ENCODE measurements at places on chromosomes 3 and 15.

DNA sequence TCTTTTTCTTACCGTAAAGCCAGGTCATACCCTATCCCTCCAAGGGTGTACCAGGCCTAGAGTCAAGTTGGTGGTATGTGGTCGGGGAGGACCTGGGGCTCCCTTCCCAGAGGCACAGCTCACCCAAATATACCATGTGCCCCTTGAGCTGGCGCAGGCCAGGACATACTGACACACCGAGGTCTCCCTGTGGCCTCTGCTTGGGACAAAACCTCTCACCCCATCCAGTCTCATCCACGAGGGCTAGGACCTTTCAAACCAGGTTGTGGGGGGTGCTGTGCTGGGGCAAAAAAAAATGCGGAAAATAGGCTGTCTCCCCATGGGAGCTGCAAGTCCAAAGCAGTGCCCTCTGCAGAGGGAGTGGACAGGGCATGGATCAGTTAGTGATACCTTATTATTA, 22.8 kb downstream of the PTH1R start:
- no peak for DNase-seq

GRCh38 chr15:65344914-65345275, 32.9 kb downstream of the IGDCC3 start:
- DNase-seq = peak; percentile 8

DNA sequence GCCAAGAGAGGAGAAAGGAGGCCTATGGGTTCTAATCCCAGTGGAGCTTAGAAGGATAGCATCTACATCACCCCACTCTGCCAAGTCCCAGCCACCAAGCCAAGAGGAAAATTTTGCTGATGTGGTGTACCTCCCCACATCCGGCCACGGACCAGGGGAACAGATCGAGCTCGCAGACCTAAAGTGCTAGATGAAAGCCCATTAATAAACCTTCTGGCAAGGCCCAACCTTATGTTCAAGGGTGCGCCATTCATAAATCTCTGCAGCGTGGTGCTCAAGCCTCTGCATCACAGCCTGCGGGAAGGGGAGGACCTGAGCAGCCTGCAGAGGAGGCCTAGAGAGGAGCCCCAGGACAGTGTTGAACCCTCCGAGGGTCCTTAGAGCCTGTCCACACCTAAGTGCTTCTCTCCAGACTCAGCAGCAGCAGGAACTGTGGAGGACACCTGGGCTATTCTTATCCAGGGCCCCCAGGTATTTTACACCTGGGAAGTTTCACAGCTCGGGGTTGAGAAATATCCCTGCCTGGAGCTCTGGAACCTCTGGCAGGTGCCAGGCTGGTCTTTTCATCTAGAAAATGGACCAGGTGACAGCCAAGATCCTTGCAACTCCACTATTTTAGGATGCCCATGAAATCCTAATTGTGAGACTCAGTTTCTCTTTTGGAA, 68.0 kb downstream of the MRPL46 start:
- DNase-seq = no peak

DNA sequence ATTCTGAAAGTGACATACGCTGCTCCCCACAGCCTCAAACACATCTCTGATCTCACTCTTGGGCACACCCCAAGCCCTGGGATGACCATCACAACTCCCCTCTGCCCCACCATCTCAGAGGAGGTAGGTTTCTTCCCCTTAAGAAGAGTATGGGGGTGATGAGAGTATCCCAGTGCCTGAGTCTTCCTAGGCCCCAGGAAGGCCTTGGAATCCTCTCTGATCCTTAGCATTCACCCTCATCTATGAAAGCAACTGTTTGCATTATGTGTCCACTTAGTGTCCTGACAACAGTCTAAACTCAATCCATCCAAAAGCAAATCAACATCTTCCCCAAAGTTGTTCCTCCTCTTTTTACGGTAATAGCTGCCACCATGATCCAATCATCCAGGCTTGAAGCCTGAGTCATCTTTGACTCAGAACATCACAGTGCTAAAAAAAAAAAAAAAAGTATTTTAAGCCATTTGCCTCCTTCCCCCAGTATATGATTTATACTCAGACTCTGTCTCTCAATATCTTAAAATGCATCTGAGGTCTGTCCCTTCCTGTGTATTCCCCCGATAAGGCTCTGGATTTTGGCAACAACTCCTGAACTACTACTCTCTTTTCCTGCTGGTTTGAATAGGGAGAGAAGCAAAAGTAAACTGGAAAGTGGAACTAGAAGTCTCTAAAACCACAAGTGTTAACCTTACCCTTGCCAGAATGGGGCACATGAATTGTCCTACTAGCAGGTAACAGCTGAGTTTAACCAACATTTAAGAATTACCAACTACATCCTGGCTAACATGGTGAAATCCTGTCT, 22.5 kb downstream of the POPDC2 start:
- peak; percentile 97 for DNase-seq

DNA sequence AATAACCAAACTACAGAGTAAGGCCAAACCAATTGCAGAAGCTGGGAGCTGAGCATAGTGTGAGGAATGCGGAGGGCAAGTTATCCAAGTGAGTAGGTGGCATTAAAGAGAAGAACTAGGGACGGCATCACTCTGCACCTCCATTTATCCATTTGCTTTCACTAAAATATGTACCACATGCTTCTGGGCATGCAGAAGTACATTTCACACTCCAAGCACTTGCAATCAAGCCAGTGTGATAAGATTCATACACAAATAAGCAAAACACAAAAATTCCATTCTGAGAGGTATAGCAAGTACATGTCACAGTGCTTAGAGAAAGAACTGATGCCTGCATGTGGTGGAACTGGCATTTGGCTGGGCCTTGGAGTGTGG, 81.1 kb downstream of the CCNL1 start:
- no peak for DNase-seq

- no peak for DNase-seq
These were observed 53.5 kb upstream of the PRTG start for GRCh38 chr15:55796321-55796965.

- DNase-seq = no peak
These were observed 17.5 kb downstream of the ALS2CL start for GRCh38 chr3:46675843-46676567.

GRCh38 chr3:13963137-13963886, 83.4 kb upstream of the WNT7A start:
- DNase-seq = no peak

DNA sequence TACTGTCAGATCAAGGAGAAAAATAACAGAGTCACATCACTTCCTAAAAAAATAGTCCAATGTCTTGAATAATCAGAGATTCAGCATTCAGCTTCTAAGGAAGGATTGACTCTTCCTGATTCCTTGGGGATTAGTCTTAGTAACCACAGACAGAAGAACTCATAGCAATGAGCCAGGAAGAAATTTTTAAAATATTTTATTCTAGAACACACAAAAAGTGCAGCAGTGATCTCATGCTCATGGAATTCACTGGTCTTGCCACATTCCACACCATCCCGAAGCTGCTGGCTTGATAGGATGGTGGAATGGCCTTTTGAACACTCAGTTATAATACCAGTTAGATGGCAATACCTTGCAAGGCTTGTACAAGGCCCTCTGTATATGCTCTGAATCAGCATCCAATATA, 43.0 kb upstream of the ABI3BP start:
- peak; percentile 99 for DNase-seq

DNA sequence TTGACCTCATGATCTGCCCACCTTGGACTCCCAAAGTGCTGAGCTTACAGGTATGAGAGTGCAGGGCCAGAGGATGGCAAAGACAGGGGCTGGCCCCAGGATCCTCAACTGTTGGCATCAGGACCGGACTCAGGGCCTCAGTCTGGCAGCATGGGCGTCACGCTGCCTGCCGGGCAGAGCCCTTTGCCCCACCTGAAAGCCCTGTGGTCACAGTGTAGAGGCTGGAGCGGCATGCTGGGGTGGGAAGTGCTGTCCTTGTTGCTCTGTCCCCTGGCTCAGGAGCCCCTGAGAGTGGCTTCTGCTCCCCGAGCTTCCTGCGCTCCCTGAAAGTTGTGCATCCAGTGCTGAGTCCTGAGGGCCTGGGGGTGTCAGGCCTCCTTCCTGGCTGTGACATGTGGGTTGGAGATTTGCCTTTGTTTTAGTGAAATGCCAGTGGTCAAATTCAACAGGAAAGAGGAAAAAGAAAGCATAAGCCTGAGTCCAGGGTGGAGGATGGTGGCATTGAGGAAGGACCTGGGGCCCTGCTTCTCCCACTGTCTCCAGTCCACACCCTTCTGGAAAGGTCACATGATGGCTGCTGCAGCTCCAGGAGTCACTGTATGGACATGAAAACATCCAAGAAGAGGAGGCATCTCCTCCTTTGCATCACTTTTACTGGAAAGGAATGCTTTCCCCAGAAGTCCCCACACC, 147.2 kb downstream of the OR4M2 start:
- no peak for DNase-seq

GRCh38 chr3:127377801-127378655, 90.2 kb upstream of the PRR20G start:
- no peak for DNase-seq

GRCh38 chr15:80483725-80484161, 79.6 kb downstream of the ARNT2 start:
- DNase-seq = peak; percentile 60

GRCh38 chr3:154119951-154120350, 1.2 kb upstream of the ARHGEF26 start:
- no peak for DNase-seq

- DNase-seq = no peak
These were observed 185.9 kb downstream of the ABHD5 start for GRCh38 chr3:43876648-43877047.

GRCh38 chr3:4011166-4011565, 211.9 kb downstream of the LRRN1 start:
- no peak for DNase-seq

DNA sequence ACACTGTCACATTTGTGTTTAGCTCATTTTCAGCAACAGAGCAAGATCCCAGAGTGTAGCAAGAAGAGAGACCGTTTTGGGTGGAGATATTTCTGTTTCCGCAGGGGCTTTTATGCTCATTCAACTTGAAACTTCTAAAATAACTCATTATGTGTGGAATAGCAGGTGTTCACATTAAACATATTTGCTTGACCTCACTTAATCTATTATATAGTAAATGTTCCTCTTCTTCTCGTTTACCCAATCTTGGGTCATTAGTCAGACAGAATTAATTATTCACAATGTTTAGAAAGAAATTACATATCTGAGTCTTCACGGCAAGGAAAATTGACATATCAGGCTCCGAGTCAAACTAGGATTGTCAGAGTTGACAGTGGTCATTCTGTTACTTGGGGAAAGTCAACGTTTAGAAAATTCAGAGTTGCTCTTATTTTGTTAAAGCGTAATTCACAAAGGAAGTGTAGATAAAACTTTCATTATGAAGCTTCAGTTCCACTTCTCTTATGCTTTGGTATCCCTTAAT, 222.9 kb downstream of the TPRG1 start:
- DNase-seq = no peak

- DNase-seq = no peak
These were observed 368.2 kb downstream of the GABRG3 start for GRCh38 chr15:27339138-27339537.

- no peak for DNase-seq
These were observed 23.4 kb downstream of the NCEH1 start for GRCh38 chr3:172687501-172687900.

- no peak for DNase-seq
These were observed 43.6 kb downstream of the ROBO1 start for GRCh38 chr3:79724206-79724605.

DNA sequence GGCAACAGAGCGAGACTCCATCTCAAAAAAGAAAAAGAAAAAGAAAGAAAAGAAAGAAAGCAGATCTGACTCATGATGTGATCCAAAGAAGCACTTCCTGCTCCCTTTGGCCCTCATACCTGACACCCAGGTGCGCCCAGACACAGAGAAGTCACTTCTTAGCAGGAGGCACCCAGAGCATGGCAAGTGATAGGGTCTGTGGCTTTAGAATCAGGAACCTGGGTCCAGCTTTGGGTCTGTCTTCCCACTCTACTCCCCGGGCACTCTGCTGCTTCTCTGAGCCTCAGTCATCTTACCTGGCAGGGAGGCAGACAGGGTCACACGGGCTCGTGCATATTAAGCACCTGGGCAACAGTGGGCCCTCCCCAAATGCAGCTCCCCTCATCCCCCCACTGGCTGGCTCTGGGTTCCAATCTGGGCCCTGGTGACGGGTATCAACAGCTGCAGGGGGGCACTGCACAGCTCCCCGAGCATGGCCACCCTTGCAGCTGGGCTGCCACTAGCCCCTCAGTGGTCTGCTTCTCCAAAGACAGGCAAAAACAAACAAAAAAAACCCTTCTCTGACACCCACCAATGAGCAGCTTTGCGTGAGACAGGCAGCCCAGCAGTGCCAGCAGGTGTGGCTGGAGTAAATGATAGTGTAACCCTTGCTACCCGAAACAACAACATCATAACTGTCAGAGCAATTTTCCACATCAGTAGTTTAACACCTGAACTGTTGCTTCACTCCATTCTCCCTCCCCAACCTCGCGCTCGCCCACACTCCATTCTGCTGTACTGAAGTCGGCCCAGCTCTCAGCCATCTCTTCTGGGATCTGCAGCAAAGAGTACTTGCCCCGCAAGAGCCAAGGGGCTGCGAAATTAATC, 99.8 kb downstream of the MEGF11 start:
- DNase-seq = no peak

DNA sequence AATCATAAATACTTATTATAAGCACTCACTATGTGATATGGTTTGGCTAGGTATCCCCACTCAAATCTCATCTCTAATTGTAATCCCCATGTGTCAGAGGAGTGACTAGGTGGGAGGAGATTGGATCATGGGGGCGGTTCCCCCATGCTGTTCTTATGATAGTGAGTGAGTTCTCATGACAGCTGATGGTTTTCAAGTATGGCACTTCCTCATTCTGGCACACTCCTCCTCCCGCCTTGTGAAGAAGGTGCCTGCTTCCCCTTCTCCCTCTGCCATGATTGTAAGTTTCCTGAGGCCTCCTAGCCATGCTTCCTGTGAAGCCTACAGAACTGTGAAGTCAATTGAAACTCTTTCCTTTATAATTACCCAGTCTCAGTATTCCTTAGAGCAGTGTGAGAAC, 53.3 kb upstream of the CHMP2B start:
- no peak for DNase-seq

DNA sequence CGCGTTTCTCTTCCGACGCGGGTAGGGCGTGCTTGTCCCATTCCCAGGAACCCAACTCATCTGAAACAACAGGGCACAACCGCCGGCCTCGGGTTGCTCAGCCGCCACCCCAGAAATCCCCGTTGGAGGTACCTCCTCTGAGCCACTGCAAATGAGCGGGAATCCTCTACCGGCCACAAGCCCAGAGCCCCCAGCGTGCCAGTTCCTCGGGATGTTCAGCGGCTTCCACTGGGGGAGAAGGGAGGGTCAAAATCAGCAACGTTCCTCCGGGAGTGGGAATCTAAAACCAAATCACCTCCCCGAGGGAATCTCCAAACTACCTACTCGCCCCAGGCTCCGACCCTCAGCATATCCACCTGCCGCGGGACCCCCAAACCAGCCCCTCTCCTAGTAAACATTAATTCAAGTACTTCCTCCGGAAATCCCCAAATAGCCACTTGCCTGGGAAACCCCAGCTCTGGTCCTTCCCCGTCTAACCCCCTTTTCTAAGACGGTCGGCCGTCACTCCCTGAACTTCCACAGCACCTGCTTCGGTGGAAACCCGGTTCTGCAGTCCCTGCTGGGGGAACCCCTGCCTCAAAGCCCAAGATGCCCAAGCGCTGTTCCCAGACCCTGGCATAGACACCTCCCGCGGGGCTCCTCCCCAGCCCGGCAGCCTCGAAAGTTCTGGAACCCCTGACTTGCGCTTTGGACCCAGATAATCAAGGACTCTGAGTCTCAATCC, 887 bp downstream of the OXTR start:
- DNase-seq = no peak
